Activated naive CD4-positive, alpha-beta T cell (primary cell): ENCODE measurements at places on chromosomes 2 and 18.

- no peak for DNase-seq
Observed at GRCh38 chr18:77105680-77106079, 26.9 kb downstream of the MBP start.

DNA sequence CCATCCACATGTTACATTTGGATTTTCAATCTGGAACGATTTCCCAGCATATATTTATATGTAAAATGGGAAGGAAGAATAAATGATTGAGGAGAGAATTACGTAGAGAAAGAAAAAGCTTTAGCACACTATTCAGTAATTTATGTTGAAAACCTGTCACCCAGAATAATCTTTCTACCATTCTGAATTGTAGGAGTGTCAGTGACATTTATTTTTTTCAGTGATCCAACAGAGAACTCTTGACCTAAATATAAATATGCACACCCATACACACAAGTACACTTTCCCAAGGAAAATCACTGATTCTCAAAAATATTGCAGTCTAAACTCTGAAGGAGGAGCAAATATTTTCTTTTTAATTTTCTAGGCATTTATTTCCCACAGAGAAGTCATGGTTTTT lies 140.2 kb upstream of the LRP1B start:
- no peak for DNase-seq

DNA sequence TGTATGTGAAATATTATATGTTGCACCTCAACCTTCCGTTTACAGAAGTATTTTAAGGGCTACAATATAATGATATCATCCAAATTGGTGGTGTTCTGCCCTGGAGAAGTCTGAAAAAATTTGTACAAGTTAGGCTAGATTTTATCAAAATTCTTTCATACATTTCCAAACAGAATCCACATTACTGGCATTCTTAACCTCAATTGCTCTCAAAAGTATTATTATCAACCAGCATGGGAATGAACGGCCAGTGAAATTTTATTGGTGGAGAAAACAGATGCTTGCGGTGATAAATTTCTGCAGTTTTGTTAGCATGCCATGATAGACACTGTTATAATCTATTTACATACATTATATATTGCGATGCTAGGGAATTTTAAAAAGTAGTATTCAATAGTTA lies 88.3 kb upstream of the TFPI start:
- no peak for DNase-seq

GRCh38 chr2:85243101-85244072 lies 84.4 kb downstream of the TGOLN2 start:
- no peak for DNase-seq

DNA sequence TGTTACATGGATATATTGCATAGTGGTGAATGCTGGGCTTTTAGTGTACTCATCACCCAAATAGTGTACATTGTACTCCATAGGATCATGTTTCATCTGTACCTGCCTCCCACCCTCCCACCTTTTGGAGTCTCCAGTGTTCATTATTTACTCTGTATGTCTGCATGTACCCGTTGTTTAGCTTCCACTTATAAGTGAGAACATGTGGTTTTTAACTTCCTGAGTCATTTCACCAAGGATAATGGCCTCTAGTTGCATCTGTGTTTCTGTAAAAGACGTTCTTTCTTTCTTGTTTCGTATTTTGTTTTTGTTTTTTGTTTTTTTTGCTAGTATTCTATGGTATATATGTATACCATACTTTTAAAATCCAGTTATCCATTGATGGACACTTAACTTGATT lies 107.5 kb downstream of the MSTN start:
- no peak for DNase-seq

DNA sequence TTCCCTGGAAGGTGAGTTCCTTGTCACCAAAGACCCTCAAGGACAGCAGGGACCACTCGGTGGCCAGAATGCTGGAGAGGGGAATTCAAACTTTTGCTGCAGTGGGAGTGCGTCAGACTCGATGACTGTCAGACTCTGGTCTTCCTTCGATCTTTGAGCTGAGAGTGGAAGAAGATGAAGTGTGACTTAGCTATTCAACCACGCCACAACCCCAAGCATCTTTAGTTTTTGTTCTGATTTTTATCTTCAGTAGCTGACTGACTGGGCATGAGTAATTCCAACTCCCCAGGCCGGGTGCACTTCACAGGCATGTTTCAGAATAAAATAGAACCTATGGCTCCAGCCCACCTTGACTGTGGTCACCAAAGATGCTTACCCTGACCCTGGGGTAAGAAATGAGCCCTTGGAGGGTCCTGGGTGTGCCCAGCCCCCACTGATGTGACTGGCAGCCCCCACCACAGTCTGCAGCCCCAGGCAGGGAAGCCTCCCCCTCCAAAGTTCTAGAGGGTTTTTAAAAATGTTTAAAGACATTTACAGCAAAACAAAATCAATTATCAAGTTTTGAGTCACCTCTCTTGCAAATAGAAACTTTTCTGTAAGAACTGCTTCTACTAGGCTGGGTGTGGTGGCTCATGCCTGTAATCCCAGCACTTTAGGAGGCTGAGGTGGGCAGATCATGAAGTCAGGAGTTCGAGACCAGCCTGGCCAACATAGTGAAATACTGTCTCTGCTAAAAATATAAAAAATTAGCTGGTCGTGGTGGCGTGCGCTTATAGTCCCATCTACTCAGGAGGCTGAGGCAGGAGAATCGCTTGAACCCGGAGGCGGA lies 24.9 kb upstream of the YWHAQ start:
- no peak for DNase-seq

GRCh38 chr2:72004976-72005375 lies 142.7 kb downstream of the CYP26B1 start:
- DNase-seq: no peak

DNA sequence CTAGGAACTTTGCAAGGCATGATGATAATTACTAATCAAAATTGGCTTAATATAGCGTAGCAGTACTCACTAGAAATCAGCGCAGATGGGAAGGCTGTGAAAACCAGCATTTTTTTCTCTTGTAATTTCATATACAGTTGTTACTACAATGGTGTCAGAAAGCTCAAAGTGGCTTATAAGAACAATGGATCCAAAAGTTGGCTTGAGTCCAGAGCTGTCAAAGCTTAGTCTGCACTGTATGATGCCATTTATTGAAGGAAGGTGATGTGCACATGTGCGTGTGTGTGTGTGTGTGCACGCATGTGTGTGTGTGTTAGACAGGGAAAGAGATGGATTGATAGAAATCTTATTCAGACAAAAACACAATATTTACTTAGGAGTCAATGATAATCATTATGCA lies 341.3 kb downstream of the TGIF1 start:
- DNase-seq: no peak

GRCh38 chr2:137937778-137938177 lies 26.5 kb upstream of the HNMT start:
- DNase-seq: no peak

DNA sequence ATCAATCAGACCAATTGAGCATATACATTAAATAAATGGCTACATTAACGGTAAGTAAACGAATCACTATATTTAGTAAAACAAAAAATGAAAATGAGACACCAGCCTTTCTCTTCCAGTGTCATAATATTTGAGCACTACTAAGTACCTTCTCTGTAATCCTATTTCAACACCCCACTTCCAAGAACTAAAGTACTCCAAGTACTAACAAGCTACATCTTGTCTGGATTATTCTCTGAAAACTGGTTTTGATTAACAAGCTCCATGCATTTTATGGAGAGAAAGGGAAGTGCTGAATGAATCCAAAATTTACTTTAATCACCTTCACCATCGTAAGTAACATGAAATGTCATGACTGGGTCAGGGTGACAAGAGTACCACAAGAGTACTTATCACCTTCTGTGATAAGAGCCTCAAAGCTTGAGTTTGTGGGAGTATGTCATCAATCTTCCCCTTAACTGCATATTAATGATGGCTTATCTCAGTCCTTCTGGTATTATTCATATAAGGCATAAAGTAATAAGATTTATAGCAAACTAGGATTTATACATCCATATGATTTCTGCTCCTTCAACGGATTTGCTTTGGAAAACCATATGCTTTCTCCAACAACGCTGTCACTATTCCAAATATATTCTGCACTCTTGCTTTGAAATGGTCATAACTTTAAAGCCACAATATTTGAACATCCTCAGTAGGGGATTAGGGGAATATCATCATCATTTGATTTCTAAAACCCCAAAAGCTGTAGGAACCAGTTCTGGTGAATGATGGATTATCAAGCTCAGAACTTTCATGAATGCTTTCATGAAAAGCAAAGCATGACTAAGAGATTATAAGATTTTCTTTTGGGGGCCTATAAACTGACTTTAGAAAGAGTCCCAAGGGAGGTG lies 127.0 kb downstream of the ANTXR1 start:
- no peak for DNase-seq

DNA sequence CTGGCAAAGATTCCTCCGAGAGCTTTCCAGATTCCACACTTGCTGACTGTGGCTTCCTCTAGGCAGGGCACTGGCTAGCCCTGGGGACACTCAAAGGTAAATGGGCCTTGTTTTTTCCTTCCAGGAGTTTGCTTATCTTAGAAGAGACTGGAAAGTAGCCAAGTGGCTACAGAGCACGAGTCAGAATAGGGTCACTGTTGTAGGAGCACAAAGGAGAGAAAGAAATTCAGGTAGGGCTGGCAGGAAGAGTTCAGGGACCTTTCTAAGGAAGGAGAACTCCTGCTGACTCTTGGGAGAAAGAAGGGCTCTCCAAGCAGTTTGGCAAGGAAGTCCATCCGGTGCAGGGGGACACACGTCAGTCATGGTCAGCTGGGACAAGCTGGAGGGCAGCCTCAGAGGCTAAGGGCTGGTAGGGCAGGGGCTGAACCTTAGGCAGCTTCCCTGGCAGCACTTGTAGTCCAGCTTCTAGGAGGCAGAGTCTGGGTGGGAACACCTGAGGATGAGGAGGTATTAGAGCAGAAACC lies 39.5 kb downstream of the NIFK start:
- no peak for DNase-seq

DNA sequence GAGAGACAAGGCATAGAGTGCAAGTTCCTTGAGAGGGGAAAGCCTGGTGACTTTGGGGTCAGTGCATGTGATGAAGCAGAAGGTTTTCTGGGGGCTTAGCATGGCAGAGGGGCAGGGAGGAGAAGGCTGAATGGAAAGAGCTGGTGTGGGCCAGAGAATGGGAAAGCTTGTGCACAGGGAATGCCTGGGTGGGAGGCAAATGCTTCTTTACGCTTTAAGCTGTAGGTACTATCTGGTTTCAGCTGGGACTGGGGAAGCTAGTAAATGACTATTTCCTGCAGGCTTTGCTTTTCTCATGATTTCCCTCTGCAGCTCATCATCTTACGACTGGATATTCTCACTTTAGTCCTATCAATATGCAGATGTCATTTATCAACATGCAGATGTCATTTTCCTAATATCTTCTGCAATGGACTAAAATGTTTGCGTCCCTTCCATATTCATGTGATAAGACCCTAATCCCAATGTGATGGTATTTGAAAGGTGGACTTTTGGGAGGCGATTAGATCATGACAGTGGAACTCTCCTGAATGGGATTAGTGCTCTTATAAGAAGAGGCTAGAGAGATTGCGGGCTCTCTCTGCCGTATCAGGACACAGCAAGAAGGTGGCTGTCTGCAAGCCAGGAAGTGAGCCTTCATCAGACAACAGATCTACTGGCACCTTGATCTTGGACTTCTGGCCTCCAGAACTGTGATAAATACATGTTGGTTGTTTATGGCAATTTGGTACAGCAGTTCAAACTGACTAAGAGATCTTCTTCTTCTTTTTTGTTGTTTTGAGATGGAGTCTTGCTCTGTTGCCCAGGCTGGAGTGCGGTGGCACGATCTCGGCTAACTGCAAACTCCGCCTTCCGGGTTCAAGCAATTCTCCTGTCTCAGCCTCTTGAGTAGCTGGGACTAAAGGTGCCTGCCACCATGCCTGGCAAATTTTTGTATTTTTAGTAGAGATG lies 50.1 kb downstream of the MYCN start:
- no peak for DNase-seq

DNA sequence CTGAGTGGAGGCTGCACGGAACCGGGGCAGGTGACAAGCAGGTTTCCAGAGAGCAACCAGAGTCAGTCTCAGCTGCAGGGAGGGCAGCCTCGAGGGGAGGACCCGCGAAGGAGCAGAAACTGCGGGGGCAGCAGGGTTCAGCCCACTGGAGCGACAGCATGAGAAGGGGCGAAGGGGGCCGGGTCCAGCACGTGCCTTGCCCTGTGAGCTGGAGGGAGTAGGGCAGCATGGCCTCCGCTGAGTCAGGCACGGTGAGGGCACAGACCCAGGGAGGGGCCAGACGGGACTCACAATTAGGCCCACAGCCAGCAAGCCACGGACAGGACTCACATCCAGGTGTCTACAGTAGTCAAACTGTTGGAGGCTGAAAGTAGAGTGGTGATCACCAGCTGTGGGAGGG lies 22.7 kb upstream of the ATP9B start:
- no peak for DNase-seq

GRCh38 chr2:95759481-95760246 lies 167.9 kb downstream of the TRIM43 start:
- no peak for DNase-seq

DNA sequence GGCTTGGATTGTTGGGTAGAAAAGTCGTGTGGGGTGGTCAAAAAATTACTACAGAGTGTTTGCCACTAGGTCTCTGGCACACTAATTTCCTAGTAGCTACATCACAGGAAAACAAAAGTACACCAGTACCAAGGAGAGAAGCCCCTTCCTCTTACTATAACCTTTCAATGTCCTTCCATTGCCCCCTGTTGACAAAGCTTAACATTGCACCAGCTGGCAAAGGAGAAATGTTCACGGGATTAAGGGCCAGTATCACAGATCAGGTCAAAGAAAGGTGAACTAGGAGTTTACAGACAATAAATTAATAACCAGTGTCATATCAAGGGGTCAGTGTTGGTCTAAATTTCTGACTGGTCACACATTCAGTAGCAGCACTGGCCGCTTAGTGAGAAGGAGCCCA lies 1139.6 kb upstream of the FAM98A start:
- DNase-seq: no peak

DNA sequence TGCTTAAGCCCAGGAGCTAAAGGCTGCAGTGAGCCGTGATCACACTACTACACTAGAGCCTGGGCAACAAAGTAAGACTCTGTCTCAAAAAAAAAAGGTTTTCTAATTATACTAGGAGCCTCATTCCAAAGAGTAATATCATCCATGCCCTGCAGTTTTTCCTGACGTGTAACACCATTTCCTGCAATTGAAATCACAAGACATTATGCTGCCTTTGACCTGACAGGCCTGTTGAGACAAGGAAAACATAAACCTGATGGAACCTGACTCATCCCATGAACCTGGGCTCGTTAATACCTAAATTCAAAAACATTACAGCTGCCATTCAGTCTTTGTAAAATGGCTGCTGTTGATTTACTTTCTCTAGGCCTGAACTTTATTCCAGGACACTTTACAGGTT lies 58.7 kb upstream of the PEX13 start:
- no peak for DNase-seq

- DNase-seq: no peak
Observed at GRCh38 chr18:24176727-24177416, 38.0 kb downstream of the CABYR start.

- no peak for DNase-seq
Observed at GRCh38 chr2:17995593-17995992, 117.1 kb downstream of the KCNS3 start.

GRCh38 chr2:177225965-177226360 lies 13.4 kb downstream of the HNRNPA3 start:
- DNase-seq: no peak

GRCh38 chr2:45279356-45279755 lies 270.1 kb upstream of the SIX2 start:
- DNase-seq: no peak
